ENCODE measurements at places on chromosomes 16 and 17.
A peak's percentile ranks its signal among the peaks of the same experiment; 100 is the strongest.

DNA sequence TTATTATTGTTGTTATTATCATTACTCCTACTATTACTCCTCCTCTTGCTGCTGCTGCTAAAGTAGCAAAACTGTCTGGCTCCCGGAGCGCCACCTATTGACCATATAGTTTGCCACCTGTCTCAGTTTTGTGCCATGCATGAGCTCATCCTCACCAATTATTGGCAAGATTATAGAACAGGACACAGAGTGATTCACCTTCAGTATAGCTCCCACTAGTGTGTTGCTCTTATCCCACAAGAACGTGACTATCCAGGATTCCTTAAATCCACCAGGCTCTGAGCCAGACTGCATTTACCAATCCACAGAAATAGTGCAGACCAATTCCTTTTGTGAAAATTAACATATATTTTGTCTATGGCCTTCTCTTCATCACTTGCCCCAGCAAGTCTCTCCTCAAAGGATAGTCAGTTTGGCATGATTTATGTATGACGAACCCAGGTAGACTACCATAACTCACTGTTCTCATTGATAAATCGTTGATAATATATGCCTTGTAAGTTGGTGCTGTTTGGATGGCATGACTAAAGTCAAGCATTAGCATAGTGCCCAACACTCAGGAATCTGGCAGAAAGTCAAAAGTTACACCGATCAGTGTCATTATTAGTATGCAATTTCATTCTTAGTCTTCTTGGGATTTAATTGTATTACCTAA, 405.5 kb upstream of the HSBP1 start:
- DNase-seq: no peak

- DNase-seq: no peak
These were observed 1.9 kb downstream of the TSEN54 start for GRCh38 chr17:75518201-75518600.

- DNase-seq: no peak
These were observed 2.2 kb downstream of the DCUN1D3 start for GRCh38 chr16:20897922-20898321.

GRCh38 chr16:50473356-50473945, 74.7 kb upstream of the NKD1 start:
- peak; percentile 8 for DNase-seq

DNA sequence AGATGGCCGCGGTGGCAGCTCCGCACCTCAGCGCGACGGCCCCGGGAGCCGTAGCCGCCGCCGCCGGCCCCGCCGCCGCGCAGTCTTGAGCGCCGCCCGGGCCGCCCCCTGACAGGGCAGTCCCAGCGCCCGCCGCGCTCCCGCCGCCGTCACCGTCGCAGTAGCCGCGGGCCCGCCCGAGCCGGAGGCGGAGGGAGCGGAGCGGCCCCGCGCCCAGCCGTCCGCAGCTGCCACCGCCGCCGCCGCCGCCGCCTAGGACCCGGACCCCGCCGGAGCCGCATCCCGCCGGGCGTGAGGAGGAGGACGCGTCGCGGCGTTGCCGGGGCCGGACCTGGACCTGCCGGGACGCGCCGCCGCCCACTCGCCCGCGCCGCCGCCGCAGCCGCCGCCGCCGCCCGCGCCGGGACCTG, 218 bp downstream of the TNRC6C start:
- DNase-seq: no peak

DNA sequence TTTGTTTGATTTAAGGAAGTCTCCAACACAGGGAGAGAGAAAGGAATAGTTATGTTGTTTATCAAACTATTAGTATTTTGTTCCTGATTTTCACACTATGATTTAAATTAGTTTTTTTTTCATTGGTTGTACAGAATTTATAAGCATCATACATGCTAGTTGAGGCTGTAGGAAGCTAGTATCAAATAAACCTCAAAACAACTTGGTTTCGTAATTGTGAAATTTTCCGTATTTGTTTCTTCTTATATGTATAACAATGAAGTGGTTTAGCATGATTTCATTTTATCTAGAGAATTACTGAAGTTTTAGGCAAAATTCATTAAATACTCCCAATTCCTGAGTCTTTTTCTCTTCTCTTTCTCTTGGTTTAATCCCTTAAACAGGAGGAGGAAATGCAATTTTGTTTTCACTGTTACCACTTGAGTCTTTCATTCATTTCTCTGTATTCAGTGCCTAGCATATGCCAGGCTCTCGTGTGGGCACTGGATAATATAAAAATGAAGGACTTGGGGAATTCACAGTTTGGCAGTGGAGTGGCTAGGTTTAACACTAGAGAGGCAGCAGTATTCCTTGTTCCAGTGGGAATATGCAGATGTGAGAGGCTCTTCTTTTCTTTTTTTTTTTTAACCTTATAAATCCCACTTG, 1.8 kb downstream of the CYLD start:
- no peak for DNase-seq
